ENCODE measurements at places on chromosomes 3 and 15. TPM values are rescaled to one million over a fixed set of nuclear protein-coding genes. Genes with fewer than 3 reads are reported as not detected.

The HIGD2B gene
- total RNA-seq: not detected

The KLHL40 gene
- not detected for total RNA-seq

The HESX1 gene
- 1.7 TPM for total RNA-seq

The SKOR1 gene
- 0.27 TPM for total RNA-seq

The MRPL3 gene
- total RNA-seq: 51.8 TPM

The DUOXA2 gene
- total RNA-seq: not detected

The ZNF80 gene
- not detected for total RNA-seq

The MOBP gene
- total RNA-seq: not detected

The CCR9 gene
- not detected for total RNA-seq

The LCTL gene
- 0.31 TPM for total RNA-seq

The CTDSPL gene
- total RNA-seq: 41.5 TPM

The STAC gene
- total RNA-seq: not detected

The C3orf52 gene
- total RNA-seq: 2.1 TPM
